ENCODE measurements at places on chromosomes 16 and 17.

- no peak for DNase-seq
Observed at GRCh38 chr17:8294814-8295316, 335 bp downstream of the SLC25A35 start.

GRCh38 chr17:14312522-14312921 lies 11.6 kb downstream of the HS3ST3B1 start:
- no peak for DNase-seq

DNA sequence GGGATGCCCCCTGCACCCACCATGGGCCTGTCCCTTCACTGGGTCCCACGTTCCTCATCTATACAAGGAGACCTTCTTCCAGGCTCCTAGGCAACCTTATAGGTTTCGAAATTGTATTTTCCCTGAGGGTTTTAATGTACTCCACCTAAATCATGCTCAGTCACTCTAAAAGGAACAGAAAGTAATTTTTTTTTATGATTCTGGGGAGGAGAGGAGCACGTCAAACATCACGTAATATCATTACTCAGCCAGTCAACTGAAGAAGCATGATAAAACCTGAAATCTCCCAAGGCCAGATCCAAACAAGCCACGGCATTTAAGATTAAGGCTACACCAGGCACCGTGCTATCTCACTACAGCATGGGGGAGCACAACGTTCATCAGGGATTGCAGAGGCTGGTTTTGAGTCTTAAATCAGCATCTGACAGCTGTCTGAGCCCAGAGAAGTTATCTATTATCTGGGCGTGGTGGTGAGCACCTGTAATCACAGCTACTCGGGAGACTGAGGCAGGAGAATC lies 3.9 kb upstream of the TMEM114 start:
- DNase-seq, result no peak

DNA sequence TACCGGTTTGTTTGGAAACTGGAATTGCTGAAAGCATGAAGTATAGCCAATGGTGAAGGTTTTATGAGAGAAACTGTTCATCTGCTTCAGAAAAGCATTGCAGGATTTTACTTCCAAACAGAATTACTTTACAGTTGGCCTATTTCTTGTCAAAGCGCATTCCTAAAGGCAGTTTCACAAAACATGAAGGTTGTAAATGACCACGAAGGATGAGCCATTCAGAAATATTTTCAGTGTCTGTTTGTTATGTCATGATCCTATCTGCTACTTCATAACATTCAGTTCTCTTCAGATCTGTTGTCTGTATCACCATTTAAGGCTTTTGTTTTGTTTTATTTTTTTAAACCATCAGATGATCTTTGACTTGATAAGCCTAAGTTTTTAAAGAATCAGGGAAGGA lies 45.7 kb downstream of the AATF start:
- DNase-seq, result no peak

DNA sequence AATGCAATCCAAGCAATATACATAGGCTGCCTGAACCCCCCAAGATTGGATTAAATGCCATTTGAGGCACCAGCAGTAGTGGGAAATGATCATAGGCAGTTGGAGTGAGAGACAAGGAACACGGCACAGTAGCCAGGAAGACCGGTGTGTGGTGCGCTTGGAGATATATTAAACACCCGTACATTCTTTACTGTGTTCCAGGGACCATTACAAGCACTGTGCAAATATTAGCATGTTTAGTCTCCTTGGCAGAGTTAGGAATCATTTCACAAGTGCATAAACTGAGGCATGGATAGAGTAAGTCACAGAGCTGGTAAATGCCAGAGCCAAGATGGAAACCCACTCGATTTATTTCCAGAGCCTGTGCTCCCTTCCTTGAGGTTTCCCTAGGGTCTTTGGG lies 31.1 kb upstream of the TNRC6A start:
- no peak for DNase-seq
